ENCODE measurements at places on chromosomes 5 and 9.

GRCh38 chr5:37110135-37110534 lies 139.0 kb downstream of the CPLANE1 start:
- DNase-seq: no peak

GRCh38 chr9:16661816-16662215 lies 208.7 kb downstream of the BNC2 start:
- DNase-seq: no peak

GRCh38 chr5:72074251-72074650 lies 33.0 kb upstream of the MAP1B start:
- DNase-seq: no peak

GRCh38 chr5:157718519-157718918 lies 12.7 kb upstream of the THG1L start:
- DNase-seq: no peak

GRCh38 chr5:39189292-39189955 lies 29.9 kb downstream of the FYB1 start:
- no peak for DNase-seq

- no peak for DNase-seq
These were observed 14.9 kb downstream of the TRIM7 start for GRCh38 chr5:181189962-181190710.

DNA sequence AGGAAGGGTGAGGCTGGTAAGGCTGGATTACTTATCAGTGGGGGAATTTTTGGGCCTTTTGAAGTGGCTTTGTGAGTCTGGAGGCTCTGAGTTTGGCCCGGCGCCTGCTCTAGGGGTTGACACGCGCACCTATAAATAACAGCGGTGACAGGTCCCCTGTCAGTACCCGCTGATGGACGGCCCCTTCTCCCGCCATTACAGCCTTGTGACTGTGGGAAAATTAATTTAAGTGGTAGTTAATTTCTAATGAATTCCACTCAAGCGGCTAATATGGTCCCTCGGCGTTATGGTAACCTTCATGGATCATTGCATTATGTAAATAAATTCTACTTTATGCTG lies 16.5 kb downstream of the MRPL36 start:
- DNase-seq: no peak

DNA sequence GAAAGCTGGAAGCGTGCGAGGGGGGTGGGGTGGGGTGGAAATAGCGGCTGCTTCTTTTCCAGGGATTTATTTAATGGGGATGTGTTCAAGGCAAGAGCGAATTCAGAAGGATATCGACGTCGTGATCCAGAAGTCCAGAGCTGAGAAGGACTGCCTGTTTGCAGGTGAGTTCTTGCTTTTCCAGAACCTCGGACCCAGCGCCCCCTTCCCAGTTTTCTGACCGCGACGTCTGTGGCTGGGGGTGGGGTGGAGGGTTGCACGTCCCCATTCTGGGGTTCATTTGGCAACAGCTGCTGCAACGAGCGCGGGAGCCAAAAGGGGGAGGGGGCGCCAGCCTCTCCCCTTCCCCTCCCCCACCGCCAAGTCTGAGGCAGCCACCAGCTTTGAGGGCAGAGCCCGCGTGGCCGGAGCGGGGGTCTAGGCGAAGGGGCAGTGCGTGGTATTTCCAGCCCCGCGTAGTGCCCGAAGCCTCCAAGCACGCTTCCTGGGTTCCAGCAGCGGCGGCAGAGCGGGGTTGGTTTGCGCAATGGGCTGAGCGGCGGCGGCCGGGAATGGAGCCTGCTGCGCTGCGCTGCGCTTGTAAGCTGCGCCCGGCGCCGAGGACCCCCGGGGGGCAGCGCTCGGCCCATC lies 701 bp downstream of the PARP8 start:
- no peak for DNase-seq

DNA sequence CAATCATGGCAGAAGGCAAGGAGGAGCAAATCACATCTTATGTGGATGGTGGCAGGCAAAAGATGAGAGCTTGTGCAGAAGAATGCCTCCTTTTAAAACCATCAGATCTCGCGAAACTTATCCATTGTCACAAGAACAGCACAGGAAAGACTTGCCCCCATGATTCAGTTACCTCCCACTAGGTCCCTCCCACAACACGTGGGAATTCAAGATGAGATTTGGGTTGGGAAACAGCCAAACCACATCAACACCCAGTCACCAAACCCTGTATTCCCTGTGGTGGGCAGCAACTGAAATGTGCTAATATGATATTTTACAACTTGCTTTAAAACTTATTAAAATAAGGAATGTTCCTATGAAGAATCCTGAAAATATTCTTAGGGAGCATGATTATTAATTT lies 54.2 kb downstream of the RASGRF2 start:
- no peak for DNase-seq
